ENCODE measurements at places on chromosomes 2 and 18. TPM values are rescaled to one million over a fixed set of nuclear protein-coding genes. Genes with fewer than 3 reads are reported as not detected.

INHBB gene
- total RNA-seq, result 4.4 TPM

DNA sequence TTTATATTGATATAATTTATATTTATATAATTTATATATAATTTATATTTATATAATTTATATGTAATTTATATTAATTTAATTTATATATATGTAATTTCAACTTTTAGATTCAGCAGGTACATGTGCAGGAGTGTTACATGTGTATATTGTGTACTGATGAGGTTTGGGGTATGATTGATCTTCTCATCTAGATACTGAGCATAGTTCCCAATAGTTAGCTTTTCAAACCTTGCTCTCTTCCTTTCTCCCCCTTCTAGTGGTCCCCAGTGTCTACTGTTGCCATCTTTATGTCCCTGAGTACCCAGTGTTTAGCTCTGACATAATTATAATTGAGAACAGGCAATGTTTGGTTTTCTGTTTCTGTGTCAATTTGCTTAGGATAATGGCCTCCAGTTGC is 1335.3 kb upstream of the CDH2 start:
- H3K4me3 ChIP-seq, result no peak overlapping the region
- DNase-seq, result no peak
- H3K4me1 ChIP-seq, result no peaks in the 10 kb centered on the region
- no peak overlapping the region for H3K27ac ChIP-seq

- H3K36me3 ChIP-seq, result no peaks in the 10 kb centered on the region
- no peak overlapping the region for H3K27ac ChIP-seq
- no peak for DNase-seq
- no peak overlapping the region for H3K4me3 ChIP-seq
These were observed 35.8 kb downstream of the HPCAL1 start for GRCh38 chr2:10338270-10339188.

DNA sequence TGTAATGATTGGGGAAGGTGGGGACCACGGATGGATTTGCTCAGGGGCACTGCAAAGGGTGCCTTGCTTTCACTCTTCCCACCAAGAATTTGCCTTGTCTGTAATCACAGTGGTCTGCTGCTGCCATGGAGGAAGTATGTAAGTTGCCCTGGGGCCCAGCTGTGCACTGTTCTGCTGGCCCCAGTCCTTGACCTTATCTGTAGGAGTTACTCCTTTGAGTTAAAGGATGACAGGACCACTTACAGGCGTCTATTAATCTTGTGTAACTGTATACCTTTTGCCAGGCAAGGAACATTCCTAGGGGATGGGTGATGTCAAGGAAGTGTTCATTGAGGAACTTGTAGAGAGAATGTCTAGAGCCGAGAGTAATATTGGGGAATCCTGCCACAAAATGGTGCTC is 212.8 kb upstream of the LRRTM1 start:
- no peaks in the 10 kb centered on the region for H3K4me1 ChIP-seq
- H3K4me3 ChIP-seq, result no peak overlapping the region
- no peaks in the 10 kb centered on the region for H3K27me3 ChIP-seq
- no peak for DNase-seq
- no peak overlapping the region for H3K27ac ChIP-seq
- H3K36me3 ChIP-seq, result no peaks in the 10 kb centered on the region

- H3K4me3 ChIP-seq, result no peak overlapping the region
- no peaks in the 10 kb centered on the region for H3K27me3 ChIP-seq
- H3K36me3 ChIP-seq, result no peaks in the 10 kb centered on the region
- DNase-seq, result no peak
These were observed 48.8 kb downstream of the ASAP2 start for GRCh38 chr2:9255416-9255815.

All from hepatocyte (in vitro differentiated cells).